ENCODE measurements at places on chromosomes 7 and 10.

GRCh38 chr7:1142051-1142635 lies 17.9 kb downstream of the ZFAND2A start:
- no peak for DNase-seq

DNA sequence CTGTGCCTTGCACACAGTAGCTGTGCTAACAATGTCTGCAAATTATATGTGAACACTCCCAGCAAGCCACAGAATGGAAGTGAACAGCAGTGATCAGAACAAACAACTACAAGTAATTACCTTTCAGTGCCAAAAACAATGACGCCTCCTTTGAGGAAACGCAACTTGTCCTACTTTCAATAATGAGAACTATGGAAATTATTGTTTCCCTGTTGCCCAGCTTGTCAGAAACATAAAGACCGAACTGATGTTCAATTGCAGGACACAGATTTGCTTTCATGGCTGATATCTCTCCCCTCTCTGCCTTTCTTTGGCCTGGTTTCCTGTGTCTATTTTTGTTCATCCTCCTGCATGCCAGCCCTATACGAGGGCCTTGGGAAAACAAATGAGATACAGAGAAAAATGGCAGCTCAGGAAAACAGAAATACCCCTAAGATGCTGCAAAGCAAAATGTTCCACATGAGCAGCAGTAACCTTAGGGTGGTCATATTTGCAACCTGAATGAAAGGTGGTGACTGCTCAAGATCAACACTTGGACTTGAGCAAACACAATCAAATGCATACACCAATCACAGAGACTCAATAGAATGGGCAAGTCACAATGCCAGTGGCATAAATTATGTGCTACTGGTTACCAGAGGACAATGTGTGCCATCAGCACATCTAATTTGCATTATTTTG lies 26.8 kb downstream of the COBL start:
- DNase-seq: no peak

DNA sequence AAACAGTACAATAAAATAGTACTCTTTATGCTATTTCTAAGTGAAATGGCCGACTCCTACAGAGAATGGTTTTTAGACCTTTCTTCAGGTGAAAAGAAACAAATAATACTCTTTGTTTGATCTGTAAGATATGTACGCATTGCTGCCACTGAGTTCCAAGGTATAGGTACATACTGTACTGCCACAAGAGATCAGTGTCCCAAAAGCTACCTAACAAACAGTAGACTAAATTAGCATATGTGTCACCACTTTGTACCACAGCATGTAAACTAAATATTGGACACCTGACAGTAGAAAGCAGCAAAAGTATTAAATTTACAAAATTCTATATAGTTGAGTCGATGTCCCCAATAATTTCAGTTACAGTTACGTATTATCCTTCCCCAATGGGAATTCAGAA lies 14.4 kb downstream of the MTPN start:
- DNase-seq: no peak

DNA sequence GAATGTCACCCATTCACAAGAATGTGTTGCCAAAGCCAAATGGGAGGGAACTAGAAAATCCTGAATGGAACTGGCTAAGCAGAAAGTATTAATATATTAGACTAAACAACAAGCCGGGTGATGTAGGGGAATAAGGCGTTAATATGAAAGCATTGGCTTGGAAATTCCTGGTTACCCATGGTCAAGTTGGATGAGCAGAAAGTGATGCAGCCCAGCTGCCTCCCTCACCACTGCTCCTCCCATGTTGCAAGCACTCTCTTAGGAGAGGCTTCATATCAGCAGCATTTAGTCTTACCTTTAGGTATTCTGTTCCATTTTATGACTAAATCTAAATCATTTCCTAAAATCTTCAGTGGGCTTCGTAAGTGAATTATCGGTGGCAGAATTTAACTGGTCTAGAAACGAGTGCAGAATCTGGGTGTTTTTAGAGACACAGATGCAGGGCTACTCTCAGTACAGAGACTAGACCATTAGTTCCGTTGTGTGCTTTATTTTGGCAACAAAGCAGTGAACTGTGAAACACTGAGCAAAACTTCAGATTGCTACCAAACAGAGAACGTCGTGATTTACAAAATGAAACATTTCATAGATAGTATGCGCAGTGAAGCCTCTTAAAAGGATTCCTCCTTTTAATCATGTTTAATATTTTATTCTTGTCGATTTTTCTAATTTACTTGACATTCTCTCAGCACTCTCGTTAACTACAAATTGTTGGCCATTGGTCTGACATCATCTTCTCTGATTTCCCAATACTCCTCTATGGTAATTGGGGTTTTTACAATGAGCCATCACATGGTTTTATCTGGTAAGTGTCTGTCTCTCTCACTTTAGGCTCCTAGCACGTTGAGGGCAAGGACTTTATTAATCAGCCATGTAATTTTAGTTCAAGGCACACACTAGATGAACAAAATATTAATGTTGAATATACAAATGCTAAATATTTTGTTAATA lies 22.0 kb upstream of the HGF start:
- DNase-seq: no peak
